ENCODE measurements at places on chromosomes 12 and 14. TPM values are rescaled to one million over a fixed set of nuclear protein-coding genes. Genes with fewer than 3 reads are reported as not detected.

HRK gene
- not detected for total RNA-seq

DNA sequence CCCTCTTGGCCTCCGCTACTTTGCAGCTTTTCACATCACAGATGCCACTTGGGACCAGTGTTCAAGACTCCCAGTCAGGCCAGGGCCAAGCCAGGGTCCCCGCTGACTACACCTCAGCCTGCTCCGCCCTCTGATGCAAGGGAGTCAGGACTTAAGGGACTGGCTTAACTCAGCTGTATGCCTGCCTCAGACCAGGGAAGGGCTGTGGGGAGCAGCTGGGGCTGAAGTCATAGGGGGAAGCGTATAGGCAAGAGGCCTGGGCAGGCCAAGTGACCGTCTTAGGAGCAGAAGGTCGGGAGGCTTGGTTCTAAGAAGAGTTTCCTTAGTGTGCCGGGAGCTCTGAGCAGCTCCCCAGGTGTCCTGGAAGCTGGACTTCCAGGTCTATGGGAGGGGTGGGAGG is 21.9 kb downstream of the KDM2B start:
- H3K4me1 ChIP-seq: peaks cover 14% of the 10 kb centered on the region
- H3K4me3 ChIP-seq: no peak overlapping the region
- no peaks in the 10 kb centered on the region for H3K27me3 ChIP-seq
- no peak for DNase-seq
- no peak overlapping the region for H3K27ac ChIP-seq

NUAK1 gene
- total RNA-seq: 0.02 TPM

GALNT16 gene
- not detected for total RNA-seq

- H3K4me1 ChIP-seq: peaks cover 13% of the 10 kb centered on the region
- H3K27me3 ChIP-seq: peaks cover 34% of the 10 kb centered on the region
- DNase-seq: peak; percentile 78
- peak within 1 kb of the TSS; percentile 15 for H3K27ac ChIP-seq
These were observed at the start of gene TTC7B for GRCh38 chr14:90815822-90816662. TTC7B (minus strand) TSS chr14:90816430; CDS start chr14:90816295, 135 bp downstream.

CLEC6A gene
- total RNA-seq: not detected

- peaks cover 2% of the 10 kb centered on the region for H3K36me3 ChIP-seq
- H3K4me1 ChIP-seq: peaks cover 12% of the 10 kb centered on the region
- H3K27me3 ChIP-seq: no peaks in the 10 kb centered on the region
These were observed 4.0 kb upstream of the GEMIN2 start for GRCh38 chr14:39109893-39110715.

GRCh38 chr12:52239767-52240166 is 6.7 kb downstream of the KRT7 start:
- DNase-seq: no peak
- H3K4me3 ChIP-seq: no peak overlapping the region
- H3K27me3 ChIP-seq: peaks cover 7% of the 10 kb centered on the region

PCED1B gene
- 55.2 TPM for total RNA-seq

PLBD1 gene
- total RNA-seq: not detected

WNT5B gene
- total RNA-seq: 0.89 TPM

GRCh38 chr12:47820631-47821345 is 1.1 kb upstream of the HDAC7 start:
- no peak for DNase-seq
- peaks cover 32% of the 10 kb centered on the region for H3K36me3 ChIP-seq
- no peaks in the 10 kb centered on the region for H3K27me3 ChIP-seq
- H3K4me1 ChIP-seq: peaks cover 65% of the 10 kb centered on the region
- peak overlapping the region; percentile 93 for H3K27ac ChIP-seq

- H3K36me3 ChIP-seq: peaks cover 10% of the 10 kb centered on the region
- H3K4me1 ChIP-seq: peaks cover 4% of the 10 kb centered on the region
- H3K27ac ChIP-seq: no peak overlapping the region
- H3K4me3 ChIP-seq: no peak overlapping the region
These were observed 21.8 kb upstream of the EGLN3 start for GRCh38 chr14:33972583-33973081.

DNA sequence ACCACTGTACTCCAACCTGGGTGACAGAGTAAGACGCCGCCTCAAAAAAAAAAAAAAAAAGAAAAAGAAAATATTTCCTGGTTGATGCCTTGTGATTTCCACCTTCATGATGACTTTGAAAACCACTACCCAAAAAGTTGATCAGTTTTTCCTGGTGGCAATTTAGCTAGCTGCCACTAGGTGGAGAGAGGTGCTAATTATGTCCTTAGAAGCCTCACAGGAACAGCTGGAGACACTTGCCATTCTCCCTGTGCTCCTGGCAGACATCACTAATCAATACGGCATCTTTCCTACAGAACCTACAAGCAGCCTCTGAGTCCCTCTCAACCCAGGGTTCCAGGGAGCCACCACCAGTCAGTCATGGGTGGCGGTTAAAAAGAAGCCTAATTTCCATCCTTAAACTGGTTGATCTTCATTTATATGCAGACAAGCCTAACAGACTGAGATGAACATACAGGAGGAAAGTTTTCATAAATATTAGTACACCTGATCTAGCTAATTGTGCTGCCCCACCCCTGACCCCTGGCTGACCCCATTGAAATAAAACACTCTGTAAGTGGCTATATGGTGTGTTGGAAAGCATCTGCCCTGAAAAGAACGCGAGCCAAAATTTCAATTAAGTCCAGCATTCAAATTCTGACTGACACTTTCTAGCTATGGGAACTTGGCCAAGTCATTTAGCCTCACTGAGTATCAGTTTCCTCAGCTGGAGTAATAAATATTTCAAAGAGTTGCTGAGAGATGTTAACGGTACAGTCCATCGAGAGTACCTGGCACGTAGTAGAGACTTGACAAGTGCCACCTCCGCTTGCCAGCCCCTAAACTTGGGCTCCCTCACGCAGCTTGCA is 6.2 kb upstream of the OAS1 start:
- H3K27me3 ChIP-seq: peaks cover 18% of the 10 kb centered on the region
- peak overlapping the region; percentile 50 for H3K27ac ChIP-seq
- H3K36me3 ChIP-seq: no peaks in the 10 kb centered on the region
- H3K4me3 ChIP-seq: no peak overlapping the region
- H3K4me1 ChIP-seq: peaks cover 30% of the 10 kb centered on the region

- peaks cover 26% of the 10 kb centered on the region for H3K27me3 ChIP-seq
- peak; percentile 96 for DNase-seq
- H3K4me3 ChIP-seq: peak overlapping the region; percentile 98
- H3K36me3 ChIP-seq: peaks cover 4% of the 10 kb centered on the region
These were observed 3.8 kb upstream of the CACNB3 start for GRCh38 chr12:48814262-48815125.

DNA sequence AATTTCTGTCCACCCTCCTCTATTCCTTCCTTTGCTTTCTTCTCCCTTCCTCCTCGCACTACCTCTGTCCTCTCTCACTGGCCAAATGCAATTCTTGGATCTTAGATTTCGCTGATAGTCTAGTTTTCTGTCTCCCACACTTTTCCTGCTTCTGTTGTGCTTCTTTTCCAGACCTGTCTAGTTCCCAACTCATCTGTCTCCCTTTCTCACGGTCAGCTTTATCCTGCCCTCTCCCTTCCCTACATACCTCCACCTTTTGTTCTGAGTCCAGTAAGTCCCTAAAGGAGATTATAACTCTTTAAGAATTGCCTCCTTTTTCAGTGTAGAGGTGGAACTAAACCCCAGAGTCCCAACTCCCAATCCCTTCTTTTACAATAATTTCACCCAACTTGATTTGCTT is 880 bp upstream of the MMP14 start:
- peaks cover 46% of the 10 kb centered on the region for H3K36me3 ChIP-seq
- peaks cover 19% of the 10 kb centered on the region for H3K27me3 ChIP-seq
- no peak overlapping the region for H3K27ac ChIP-seq
- H3K4me1 ChIP-seq: peaks cover 16% of the 10 kb centered on the region
- DNase-seq: no peak
- no peak overlapping the region for H3K4me3 ChIP-seq

PTPRQ gene
- not detected for total RNA-seq

- H3K36me3 ChIP-seq: no peaks in the 10 kb centered on the region
- peak; percentile 60 for DNase-seq
- H3K4me1 ChIP-seq: peaks cover 5% of the 10 kb centered on the region
- no peak overlapping the region for H3K27ac ChIP-seq
- peaks cover 18% of the 10 kb centered on the region for H3K27me3 ChIP-seq
These were observed 610 bp downstream of the VSIG10 start for GRCh38 chr12:118103201-118103600.

- no peak for DNase-seq
- no peaks in the 10 kb centered on the region for H3K4me1 ChIP-seq
- no peak overlapping the region for H3K4me3 ChIP-seq
These were observed 93.4 kb downstream of the DIO2 start for GRCh38 chr14:80117876-80118275.

GRCh38 chr12:112906712-112907414 is at the start of gene OAS1:
OAS1 (plus strand) TSS chr12:112906962; CDS start chr12:112907040, 78 bp downstream.
- peak; percentile 88 for DNase-seq
- peak within 1 kb of the TSS; percentile 97 for H3K27ac ChIP-seq
- peaks cover 34% of the 10 kb centered on the region for H3K36me3 ChIP-seq
- peak within 1 kb of the TSS; percentile 100 for H3K4me3 ChIP-seq

YLPM1 gene
- total RNA-seq: 63.7 TPM

DNA sequence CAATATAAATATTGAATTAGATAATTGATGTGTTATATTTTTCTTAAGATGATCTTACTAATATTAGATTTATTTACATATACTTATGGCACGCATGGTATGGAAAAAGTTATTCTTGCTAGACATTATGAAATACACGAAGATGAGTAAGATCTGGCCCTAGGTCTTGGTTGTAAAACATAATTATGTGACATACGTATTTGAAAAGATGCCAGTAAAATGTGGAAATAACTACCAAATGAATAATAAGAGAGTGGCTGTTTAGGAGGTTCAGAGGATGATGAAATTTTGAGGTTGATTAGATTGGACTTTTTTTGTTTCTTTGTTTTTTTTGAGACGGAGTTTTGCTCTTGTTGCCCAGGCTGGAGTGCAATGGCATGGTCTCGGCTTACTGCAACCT is 41.3 kb downstream of the FANCM start:
- no peaks in the 10 kb centered on the region for H3K4me1 ChIP-seq
- no peak overlapping the region for H3K27ac ChIP-seq
- peaks cover 5% of the 10 kb centered on the region for H3K36me3 ChIP-seq

- no peak for DNase-seq
- peak overlapping the region; percentile 90 for H3K4me3 ChIP-seq
- no peaks in the 10 kb centered on the region for H3K36me3 ChIP-seq
- H3K4me1 ChIP-seq: peaks cover 18% of the 10 kb centered on the region
These were observed 981 bp downstream of the FLVCR2 start for GRCh38 chr14:75579338-75579864.

GRCh38 chr12:45934956-45935355 is 55.4 kb downstream of the SCAF11 start:
- DNase-seq: no peak
- no peak overlapping the region for H3K27ac ChIP-seq
- H3K4me1 ChIP-seq: peaks cover 4% of the 10 kb centered on the region
- H3K36me3 ChIP-seq: peaks cover 32% of the 10 kb centered on the region
- H3K4me3 ChIP-seq: no peak overlapping the region
- no peaks in the 10 kb centered on the region for H3K27me3 ChIP-seq

DNA sequence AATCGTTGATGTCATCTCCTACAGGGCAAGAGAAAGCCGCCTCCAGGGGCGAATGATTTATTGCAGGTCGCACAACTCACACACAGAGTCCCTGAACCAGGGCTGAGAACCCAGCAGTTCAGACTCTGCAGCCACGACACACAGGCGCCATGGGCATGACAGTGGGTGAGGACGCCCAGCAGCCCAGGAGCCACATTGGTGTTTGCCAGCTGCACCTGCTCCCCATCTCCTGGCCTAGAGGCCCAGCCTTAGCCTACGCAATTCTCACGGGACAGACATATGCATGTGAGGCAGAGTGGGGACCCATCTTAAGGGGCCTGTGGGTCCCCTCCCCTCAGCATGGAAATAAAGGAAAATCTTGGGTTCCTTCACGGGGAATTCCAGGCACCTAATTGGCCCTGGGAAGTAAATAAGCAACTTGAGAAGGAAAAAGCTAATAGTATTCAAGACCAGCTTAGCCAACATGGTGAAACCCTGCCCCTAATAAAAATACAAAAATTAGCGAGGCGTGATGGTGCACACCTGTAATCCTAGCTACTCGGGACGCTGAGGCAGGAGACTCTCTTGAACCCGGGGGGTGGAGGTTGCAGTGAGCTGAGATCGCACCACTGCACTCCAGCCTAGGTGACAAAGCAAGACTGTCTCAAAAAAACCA is 69.3 kb downstream of the RIMBP2 start:
- H3K4me1 ChIP-seq: no peaks in the 10 kb centered on the region
- no peaks in the 10 kb centered on the region for H3K36me3 ChIP-seq
- no peaks in the 10 kb centered on the region for H3K27me3 ChIP-seq
- no peak overlapping the region for H3K4me3 ChIP-seq

- H3K4me3 ChIP-seq: no peak overlapping the region
- no peak for DNase-seq
- no peak overlapping the region for H3K27ac ChIP-seq
- H3K4me1 ChIP-seq: peaks cover 14% of the 10 kb centered on the region
- H3K27me3 ChIP-seq: no peaks in the 10 kb centered on the region
- peaks cover 4% of the 10 kb centered on the region for H3K36me3 ChIP-seq
These were observed 31.1 kb downstream of the FRS2 start for GRCh38 chr12:69501154-69501895.

GRCh38 chr12:32031109-32031508 is 71.9 kb downstream of the RESF1 start:
- H3K27ac ChIP-seq: no peak overlapping the region
- no peak overlapping the region for H3K4me3 ChIP-seq
- DNase-seq: no peak
- no peaks in the 10 kb centered on the region for H3K27me3 ChIP-seq
- H3K4me1 ChIP-seq: peaks cover 12% of the 10 kb centered on the region

DNA sequence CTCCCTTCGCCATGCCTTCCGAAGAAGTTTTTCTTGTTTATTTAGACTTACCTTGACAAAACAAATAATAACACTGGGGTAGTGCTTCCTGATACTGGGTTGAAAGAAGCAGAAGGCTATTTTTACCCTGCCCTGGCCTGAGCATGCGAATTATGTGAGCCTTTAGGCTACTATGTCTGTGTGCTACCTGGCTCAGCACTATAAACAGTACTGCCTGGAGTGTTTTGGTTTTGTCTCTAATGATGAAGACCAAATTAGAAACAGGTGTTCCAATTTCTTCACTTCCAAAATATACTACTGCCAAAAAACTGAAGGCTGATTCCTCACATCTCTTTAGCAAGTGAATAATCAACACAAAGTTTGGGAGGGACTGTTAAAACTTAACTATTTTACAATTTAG is 7.6 kb upstream of the OVCH1 start:
- no peaks in the 10 kb centered on the region for H3K36me3 ChIP-seq
- H3K4me1 ChIP-seq: no peaks in the 10 kb centered on the region
- DNase-seq: no peak
- H3K27ac ChIP-seq: no peak overlapping the region
- no peak overlapping the region for H3K4me3 ChIP-seq

DNA sequence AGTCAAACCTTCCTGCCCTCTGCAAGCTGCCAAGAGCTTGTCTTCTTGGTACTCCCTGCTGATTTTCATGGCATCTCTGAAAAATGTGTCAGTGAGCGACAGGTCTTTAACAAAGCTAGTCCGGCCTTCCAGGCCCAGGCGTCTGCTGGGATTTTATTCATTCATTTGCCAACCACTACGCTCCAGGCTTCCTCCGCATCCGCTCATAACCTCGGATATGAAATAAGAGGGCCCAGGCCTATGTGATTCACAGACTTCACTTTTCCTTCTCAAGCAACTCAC is 13.8 kb downstream of the TSPAN9 start:
- no peaks in the 10 kb centered on the region for H3K27me3 ChIP-seq
- DNase-seq: no peak
- H3K27ac ChIP-seq: no peak overlapping the region
- H3K4me3 ChIP-seq: no peak overlapping the region
- no peaks in the 10 kb centered on the region for H3K4me1 ChIP-seq

DNA sequence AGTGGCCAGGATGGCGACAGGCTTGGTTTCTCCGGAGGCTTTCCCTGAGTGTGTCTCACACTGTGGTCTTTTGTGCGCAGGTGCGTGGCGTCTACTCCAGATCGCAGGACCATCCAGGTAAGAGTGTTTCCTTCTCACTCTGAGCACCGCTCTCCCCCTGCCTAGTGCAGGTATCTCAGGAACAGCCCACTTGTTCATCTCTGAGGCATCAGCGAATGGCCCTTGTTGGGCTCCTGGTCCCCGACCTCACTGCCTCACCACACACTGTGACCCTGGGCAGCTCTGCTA is 781 bp downstream of the ADGRD1 start:
- H3K4me3 ChIP-seq: no peak overlapping the region
- no peak for DNase-seq
- H3K27me3 ChIP-seq: peaks cover 16% of the 10 kb centered on the region
